GM18507 (cell line): ENCODE measurements at places on chromosomes 7 and 10.

DNA sequence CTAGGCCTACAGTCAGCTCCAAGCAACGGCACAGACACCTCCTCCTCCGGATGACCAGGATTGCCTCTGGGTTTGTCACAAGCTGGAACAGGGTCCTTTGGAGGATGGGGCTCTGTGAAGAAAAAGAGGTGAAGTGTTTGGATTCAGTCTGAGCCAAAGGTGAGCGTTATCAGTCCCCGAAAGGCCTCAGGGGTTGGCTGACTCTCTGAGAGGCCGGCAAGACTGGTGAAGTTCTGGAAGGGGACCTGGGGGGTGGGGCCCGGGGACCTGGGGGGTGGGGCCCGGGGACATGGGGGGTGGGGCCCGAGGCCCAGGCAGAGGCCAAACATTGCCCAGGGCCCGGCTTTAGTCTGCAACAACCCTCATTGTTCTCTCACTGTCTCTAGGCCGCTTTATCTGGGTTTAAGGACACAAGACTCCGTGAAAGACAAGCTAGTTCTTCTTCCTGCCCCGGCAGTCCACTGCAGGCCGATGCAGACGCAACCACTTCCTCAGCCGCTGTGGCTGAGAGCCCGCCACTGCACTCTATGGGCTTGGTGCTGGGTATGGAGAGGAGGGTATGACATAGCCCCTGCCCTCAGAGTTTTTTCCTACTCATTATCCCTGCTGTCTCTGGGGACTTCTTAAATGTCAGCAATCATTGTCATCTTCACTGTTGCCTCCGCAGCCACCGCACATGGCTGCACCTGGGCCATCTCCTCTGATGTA lies 27.4 kb upstream of the PSAP start:
- no peak for DNase-seq

DNA sequence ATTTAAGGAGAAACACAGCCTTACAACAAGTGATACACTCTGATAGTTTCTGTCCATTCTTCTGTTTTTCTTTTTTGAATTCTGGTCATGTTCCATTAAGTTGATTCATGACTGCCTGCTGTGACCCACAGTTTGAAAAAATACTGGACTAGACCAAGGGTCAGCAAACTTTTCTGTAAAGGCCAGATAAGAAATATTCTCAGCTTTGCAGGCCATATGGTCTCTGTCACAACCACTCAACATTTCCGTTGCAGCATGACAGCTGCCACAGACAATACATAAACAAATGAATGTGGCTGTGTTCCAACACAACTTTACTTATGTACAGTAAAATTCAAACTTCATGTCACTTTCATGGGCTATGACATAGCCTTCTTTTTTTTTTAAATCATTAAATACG lies 156.7 kb downstream of the PLXNA4 start:
- DNase-seq = no peak

GRCh38 chr10:33325929-33326328 lies 8.5 kb downstream of the NRP1 start:
- no peak for DNase-seq

DNA sequence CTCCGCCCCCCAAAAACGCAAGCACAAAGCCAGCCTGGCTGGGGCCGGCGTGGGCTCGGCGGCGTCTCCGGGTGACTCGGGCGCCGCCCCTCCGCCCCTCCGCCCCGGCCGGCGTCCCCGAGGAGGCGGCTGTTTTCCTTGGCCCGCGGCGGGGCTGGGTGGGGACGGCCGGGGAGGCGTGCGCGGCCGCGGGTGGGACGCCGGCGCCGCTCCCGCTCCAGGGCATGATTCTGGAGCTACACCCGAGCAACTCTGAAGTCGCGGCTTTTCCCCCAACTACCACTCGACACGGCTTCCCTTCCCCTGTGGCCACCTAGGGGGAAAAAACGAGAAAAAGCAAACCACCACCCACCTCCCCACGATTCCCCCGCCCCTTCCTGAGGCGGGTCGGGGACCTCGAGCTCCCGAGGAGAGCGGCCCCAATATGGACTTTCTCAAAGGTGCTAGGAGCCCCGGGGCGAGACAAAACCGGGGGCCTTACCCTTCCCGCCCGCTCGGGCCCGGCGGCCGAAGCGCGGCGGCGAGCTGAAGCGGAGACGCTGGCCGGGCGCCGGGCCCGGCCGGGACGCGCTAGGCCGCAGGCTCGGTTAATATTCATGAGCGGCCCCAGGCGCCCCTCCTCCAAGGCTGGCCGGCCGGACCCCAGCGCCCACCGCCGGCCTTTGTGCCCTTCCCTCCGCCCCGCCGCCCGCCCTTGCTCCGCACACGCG lies 856 bp downstream of the ARHGAP21 start:
- DNase-seq = peak; percentile 29

DNA sequence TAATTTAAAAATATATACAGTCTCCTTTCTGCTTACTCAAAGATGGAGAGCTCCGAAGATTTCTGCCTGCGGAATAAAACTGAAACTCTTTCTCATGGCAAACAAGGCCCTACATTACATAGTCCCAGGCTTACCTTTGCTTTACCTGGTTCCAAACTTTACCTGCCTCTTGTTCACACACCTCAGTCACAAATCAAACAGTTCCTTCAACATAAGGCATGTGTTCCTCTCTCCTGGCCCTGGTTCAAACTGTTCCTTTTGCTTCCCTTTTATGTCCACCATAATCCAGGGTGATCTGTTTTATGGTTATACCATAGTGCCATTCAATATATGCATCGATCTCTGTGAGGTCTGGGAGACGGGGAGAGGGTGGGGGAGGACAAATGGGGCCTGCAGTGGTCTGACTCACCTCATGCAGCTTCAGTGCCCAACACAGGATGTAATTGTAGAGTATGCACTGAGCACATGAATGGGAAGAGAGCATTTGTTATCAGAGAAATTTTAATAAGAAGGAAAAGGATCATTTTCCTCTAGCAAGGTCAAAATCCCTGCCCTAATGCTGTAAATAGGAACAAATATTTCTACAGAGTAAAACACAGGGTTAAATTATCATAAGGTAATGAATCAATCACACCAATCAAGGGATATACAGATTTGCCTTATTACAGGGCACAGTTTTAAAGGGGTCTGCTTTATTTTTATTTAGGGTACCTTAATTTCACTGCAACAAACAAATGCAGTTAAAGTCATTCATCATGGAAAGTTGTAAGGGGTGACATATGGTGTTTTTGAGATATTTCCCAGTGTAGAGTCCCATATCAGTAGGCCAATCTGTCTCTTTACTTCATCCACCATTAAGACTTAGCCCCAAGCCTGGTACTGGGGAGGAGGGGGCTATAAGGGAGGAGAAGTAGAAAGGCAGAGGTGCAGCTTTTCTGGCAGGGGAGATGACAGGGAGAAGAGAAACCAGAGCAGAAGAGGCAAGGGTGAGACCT lies 88.8 kb upstream of the PDE1C start:
- DNase-seq = no peak

GRCh38 chr10:131452926-131453720 lies 141.6 kb upstream of the TCERG1L start:
- no peak for DNase-seq

GRCh38 chr10:3875842-3876235 lies 90.8 kb upstream of the KLF6 start:
- DNase-seq = no peak

- DNase-seq = no peak
These were observed 32.6 kb downstream of the VSTM4 start for GRCh38 chr10:49082766-49083165.

DNA sequence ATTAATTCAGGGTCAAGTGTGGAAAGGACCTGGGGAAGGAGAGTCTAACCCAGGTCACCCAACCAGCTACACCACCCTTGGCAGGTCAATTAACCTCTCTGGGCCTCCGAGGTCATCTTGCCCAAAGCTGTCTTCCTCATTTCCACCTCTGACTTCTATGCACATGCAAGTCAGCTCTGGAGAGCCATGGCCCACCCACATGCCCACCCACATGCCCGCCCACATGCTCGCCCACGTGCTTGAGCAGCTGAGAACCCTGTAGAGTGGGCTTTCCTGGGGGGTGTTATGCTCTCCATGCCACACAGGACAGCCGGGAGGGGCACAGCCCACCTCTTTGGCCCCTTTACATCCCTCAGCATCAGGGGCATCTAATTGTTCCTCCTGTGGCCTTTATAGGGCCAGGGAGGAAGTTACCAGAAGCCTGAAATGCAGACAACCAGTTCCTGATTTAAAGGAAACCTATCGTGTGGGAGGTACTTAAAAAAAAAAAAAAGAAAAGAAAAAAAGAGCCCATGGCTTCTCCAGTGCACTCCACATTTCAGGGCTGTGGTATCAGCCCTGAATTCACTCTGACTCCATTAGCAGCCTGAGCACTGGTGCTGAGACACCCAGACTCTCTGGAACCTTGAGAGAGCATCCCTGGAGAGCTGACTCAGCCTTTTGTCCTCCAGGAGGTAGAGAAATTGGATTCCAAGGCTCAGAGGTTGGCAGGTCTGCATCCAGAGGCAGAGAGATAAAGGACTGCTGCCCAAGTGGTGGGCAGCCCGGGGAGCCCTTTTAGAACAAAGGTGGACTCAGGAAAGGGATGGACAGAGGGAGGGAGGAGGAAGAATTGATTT lies 176.2 kb upstream of the ZMIZ1 start:
- no peak for DNase-seq

DNA sequence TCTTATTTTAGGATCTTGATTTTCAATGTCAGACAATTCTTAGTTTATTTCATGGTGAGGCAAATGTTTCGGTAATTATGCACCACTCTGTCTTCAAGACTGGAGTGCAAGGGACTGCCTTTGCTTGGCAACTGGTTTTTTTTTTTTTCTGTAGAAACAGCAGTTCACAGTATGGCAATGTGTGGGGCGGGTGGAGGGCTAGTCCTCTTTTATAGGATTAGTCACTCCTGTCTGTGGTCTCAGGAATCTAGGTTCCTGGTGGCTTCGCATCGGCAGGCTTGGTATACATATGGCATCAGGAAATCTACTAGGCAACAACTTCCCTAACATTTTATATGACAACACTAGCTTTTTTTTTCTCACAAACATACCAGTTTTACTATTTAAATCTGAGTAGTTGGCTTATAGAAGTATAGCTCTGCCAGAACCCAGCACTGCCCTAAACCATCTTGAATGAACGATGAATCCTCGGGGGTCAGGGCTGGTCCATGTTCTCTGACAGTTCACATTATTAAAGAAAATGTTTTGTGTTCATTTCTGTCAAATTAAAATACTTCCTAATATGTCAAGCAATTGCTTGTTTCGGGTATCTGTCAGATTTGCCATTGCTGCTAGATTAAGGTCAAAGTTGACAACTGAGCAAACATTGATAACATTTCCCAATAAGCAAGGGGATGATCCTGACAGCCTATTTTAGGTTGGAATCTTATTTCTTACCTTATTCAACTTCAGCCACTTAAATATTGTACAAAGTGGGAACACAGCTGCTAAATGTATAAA lies 289.7 kb upstream of the VSTM2A start:
- no peak for DNase-seq

GRCh38 chr7:157866336-157866924 lies 529.6 kb downstream of the DNAJB6 start:
- no peak for DNase-seq

DNA sequence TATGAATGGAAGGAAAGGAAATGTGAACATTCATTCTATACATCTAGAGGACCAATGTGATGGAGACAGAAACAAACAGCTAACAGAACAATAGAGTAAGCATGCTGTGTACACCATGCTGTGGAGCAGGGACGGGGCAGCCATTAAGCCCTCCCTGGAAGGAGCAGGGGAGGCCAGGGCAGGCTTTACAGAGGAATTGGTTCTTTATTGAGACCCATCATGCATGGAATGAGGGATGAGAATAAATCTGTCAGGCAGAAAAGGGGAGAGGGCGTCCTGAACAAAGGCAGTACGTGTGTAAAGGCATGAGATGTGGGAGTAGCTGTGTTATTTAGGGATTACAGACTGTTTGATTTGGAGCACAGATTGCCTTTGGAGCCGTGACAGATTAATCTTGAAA lies 35.2 kb downstream of the STK17A start:
- no peak for DNase-seq

DNA sequence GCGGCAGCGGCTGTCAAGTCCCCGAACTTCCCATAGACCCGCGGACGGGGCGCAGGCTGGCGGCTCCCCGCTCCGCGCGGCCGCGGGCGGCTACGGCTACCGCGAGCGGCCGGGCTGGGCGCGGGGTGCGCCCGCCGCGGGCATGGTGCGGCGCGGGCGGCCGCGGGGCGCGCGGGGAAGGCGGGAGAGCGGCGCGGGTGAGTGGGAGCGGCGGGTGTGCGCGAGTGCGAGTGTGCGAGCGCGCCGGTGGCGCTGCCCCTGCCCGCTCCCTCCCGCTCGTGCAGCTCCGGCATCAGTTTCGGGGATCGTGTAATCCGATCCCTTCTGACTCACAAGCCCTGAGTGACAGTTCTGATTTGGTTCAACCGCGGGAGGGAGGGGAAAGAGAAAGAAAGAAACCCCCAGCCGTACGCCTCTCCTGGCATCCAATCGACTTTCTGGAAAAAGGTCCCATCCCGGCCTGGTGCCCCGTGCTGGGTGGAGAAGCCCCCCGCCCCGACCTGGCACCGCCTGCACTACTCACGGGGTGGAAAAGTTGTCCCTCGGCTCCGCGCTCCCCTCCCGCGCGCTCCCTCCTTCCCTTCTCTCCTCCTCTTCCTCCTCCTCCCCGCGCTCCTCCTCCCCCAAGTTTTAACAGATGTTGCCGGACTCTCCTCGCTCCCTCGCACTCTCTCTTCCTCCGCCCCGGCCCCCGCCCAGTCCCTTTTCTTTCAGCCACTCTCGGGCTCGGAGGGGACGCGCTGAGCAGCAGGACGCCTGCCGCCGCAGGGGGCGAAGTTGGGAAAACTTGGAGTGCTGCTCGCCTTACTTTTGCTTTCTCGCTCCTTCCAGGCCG lies at the start of gene GLI3:
Gene GLI3 (minus strand): TSS at position 234 of the 835 bp plus-strand sequence. CDS start 13,956 bp downstream, outside the sequence.
- peak; percentile 33 for DNase-seq

DNA sequence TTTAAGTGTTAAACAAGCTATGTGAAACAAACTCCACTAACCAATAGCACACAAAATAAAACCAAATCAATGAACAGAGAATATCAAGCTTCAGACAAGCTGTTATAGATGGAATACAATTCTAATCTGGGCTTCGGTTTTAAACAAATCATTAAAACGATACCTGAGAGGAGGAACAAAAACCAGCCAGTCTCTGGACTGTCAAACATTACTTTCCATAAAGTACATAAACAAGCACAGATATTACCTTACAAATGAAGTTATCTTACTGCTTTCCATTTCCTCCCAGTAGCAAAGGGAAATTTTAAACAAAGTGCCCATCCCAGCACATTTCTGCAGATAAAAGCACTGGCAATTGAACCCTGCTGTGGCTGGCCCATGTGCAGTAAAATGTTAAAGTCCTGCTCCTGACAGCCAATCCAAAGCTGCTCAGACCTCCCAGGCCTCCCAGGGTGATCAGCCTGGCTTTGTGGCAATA lies 128.0 kb downstream of the NRCAM start:
- no peak for DNase-seq

DNA sequence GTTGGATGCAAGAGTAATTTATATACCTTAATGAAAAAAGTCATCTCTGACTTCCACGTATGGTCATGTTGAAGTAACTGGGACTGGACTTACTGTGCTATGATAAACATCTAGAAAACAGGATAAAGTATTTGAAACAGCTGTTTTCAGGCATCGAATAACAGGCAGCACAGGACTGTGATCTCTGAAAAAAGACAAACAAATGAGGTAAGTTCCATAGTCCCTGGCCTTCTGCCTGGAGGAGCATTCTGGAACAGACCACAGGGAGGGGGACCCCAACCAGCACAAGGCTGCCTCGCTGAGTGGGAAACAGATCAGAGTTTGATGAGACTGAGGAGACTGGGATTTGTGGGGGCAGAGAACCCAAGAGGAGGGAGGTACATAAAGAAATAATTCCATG lies 89.1 kb upstream of the HABP2 start:
- DNase-seq = no peak

- no peak for DNase-seq
These were observed 1.3 kb downstream of the UBN2 start for GRCh38 chr7:139232377-139232717.

- no peak for DNase-seq
These were observed 14.8 kb downstream of the ATG9B start for GRCh38 chr7:151009327-151010036.
